ENCODE measurements at places on chromosomes 5 and 9. TPM values are rescaled to one million over a fixed set of nuclear protein-coding genes. Genes with fewer than 3 reads are reported as not detected.

Gene ARID3C
- 1.2 TPM for total RNA-seq

Gene NR5A1
- not detected for total RNA-seq

DNA sequence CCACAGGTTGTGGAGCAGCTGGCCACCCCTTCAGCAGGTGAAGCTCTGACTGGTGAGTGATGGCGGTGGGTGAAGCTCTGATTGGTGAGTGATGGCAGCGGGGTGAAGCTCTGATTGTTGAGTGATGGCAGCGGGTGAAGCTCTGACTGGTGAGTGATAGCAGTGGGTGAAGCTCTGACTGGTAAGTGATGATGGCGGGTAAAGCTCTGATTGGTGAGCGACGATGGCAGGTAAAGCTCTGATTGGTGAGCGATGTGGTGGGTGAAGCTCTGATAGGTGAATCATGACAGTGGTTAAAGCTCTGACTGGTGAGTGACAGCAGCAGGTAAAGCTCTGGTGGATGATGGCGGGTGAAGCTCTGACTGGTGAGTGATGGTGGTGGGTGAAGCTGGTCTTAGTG is 9.4 kb upstream of the ABO start:
- no peak for DNase-seq

DNA sequence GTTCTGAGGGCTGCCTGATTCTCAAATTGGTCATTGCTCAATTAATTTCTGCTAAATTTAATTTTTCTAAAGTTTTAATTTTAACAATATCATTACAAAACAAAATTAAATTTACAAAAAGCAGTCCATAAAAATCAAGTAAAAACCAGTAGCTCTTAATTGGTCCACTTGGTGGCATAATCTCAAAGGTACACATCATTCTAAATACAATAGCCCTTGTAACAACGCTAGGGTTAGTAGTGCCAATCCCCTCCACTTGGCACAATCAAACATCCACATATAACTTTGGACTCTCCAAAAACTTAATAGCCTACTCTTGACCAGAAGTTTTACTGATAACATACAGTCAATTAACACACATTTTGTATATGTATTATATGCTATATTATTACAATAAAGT is 1.9 kb upstream of the NDUFB6 start:
- DNase-seq, result no peak

GRCh38 chr5:178227929-178228328 is 4.7 kb downstream of the PHYKPL start:
- DNase-seq, result no peak

Gene RARS1
- total RNA-seq, result 70.2 TPM

Gene PCDHA1
- total RNA-seq, result not detected

- no peak for DNase-seq
These were observed 85.3 kb upstream of the CTSV start for GRCh38 chr9:97124256-97124655.

- no peak for DNase-seq
These were observed 13.0 kb upstream of the OXCT1 start for GRCh38 chr5:41883243-41883642.

DNA sequence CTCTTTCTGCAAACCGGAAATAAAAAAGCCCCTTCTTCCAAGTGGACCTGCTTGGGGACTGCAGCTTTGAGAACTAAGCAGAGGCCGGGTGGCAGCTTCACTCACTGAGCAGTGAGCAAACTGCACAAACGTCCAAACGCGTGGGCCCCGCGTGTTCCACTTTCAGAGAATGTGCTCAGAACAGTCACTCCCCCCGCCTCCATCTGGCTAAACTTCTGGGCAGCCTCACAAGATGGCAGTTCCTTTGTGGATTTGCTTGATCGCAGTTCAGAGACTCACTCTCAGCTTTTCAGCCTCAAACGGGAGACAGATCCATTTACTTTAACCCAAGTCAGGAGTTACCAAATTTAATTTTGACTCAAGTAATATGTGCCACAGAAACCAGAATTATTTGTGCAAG is 216.6 kb downstream of the TLE1 start:
- DNase-seq, result no peak

GRCh38 chr5:180487556-180487955 is 6.6 kb upstream of the CNOT6 start:
- no peak for DNase-seq

- no peak for DNase-seq
These were observed 141.9 kb upstream of the RASA1 start for GRCh38 chr5:87125766-87126165.

DNA sequence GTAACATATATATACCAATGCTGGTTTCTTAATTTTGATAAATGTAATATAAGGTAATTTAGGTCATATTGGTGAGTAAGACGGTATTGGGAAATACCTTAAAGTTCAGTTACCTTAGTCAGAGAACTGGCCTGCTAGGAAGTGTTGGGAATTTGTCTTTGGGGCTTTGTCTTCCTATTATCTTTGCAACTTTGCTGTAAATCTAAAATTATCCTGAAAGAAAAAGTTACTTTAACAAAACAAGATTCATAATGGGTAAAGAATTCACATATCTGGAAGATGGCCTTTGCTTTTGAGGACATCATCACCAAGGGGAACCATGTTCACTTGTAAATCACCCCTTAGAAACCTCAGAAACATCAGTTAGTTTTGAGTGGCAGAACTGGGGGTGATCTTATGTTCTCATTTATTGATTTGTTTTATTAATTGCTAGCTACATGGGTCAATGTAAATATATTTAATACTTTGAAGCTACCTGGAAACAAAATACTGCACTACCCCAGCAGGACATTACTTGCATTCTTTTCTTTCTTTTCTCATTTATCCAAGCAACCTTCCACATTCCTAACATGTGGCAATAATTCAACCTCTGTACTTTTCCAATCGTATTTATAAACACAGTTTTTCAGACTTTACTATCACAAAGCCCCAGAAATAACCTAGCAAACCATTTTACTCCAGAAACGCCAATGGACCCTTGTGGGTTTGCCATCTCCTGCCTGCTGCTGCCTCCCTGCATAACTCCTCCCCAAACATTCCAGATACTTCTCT is 41.4 kb downstream of the GLIS3 start:
- no peak for DNase-seq

GRCh38 chr5:169581580-169582227 is 1.9 kb upstream of the SPDL1 start:
- DNase-seq, result peak; percentile 73

GRCh38 chr5:81884871-81885270 is 87.0 kb upstream of the ATG10 start:
- no peak for DNase-seq

- DNase-seq, result no peak
These were observed 477.0 kb downstream of the CCDC171 start for GRCh38 chr9:16029796-16030363.

GRCh38 chr5:141558150-141558549 is 60.6 kb downstream of the DIAPH1 start:
- no peak for DNase-seq

- DNase-seq, result no peak
These were observed 5.6 kb downstream of the RBM27 start for GRCh38 chr5:146208916-146209522.

DNA sequence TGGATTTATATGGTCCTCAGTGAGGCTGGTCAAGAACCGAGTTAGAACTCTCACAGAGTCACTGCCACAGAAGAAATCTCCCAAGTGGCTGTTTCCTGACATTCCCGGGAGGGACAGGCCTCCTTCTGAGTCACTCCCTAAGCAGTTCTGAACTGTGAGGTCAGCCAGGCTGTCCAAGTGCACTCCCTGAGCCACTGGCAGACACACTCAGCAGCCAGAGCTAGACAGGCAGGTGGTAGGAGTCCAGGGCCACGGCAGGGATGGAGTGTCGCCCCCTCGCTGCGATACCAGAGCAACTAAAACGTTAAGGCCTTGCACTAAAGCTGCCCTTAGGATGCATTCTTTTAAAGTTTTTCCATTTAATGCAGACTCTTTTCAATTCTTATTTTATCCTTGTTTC is 3.4 kb downstream of the IL4 start:
- peak; percentile 54 for DNase-seq

- DNase-seq, result no peak
These were observed 68.4 kb downstream of the CFAP95 start for GRCh38 chr9:69888856-69889585.

DNA sequence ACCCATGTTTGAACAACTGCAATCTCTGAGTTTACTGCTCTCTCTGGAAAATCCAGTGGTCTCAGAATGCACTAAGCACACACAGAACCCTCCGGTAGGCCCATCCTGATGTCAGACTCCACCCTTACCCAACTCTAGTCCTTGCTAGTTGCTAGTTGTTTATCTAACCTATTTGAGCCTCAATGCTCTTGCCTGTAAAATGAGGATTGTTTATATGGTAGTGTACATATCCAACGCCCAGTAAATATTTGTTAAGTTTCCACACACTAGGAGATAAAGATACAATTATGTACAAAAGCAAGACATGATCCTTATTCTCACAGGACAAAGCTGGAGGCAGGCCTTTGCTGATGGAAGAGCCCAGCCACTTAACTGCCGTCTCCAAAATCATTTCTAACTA is 192.2 kb downstream of the SPOCK1 start:
- DNase-seq, result no peak

- DNase-seq, result peak; percentile 69
These were observed 8.5 kb upstream of the ANGPTL2 start for GRCh38 chr9:127130661-127131538.

Gene RANBP6
- 13.2 TPM for total RNA-seq

DNA sequence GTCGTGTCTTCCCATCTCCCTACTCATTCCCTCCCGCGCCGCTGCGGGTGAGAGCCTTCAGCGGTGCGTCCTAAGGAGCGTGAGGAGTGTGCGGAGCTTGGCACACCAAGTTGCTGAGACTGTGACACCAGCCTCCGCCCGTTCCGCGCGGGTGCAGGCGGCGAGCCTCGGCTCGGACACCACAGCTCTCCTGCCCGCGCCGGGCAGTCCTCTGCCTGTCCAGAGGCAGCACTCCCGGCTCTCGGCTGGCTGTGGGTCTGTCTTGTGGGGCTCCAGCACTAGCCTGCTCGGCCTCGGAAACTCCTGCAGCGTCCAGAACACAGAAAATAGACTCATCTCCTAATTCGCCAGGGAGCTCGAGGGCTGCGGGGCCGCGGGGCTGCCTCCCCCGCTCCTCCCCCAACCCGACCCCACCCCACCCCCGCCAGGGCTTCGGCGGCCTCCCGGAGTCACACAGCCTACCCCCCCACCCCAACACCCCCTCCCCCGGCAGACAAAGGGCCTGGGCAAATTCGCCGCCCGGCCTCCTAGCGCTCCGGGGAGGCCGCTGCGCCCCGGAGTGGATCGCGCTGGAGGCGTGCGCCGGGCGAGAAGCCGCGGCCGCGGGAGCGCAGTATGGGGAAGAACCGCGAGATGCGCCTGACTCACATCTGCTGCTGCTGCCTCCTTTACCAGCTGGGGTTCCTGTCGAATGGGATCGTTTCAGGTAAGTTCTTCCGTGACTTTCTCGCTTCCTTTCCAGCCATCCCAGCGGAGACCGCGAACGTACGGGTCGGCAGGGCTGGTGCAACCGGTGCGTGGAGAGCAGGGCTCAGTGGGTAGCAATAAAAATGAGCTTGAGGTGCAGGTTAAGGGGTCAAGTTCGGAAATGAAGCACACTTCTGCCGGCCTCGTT is at the start of gene ADAMTS19:
ADAMTS19 (plus strand) TSS at position 522 of the 895 bp plus-strand sequence; CDS start at position 616, 94 bp downstream.
- no peak for DNase-seq

GRCh38 chr5:137933491-137933911 is 44.2 kb downstream of the PKD2L2 start:
- DNase-seq, result no peak

- no peak for DNase-seq
These were observed 79.6 kb downstream of the MACROH2A1 start for GRCh38 chr5:135319458-135319857.

- DNase-seq, result no peak
These were observed 11.1 kb downstream of the MED27 start for GRCh38 chr9:132068605-132069004.

DNA sequence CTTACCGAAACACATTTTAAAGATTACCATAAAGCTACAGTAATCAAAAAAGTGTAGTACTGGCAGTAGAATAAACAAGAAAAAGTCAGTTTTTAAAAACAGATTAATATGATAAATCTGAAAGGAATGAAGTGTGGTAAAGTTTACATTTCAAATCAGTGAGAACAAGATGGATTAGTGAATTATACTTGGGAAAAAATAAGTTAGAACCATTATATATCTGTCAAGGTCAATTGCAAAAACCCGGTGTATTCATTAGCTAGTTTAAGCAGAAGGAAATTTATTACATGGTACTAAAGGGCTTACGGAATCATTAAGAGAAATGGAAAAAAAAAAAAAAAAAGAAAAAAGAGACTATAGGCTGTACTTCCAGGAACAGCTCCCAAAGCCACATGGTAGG is 164.3 kb downstream of the MUSK start:
- no peak for DNase-seq

Gene IL9
- not detected for total RNA-seq

- DNase-seq, result no peak
These were observed 79.4 kb downstream of the SNX24 start for GRCh38 chr5:122924719-122925395.

Gene SNAPC3
- total RNA-seq, result 38.3 TPM

DNA sequence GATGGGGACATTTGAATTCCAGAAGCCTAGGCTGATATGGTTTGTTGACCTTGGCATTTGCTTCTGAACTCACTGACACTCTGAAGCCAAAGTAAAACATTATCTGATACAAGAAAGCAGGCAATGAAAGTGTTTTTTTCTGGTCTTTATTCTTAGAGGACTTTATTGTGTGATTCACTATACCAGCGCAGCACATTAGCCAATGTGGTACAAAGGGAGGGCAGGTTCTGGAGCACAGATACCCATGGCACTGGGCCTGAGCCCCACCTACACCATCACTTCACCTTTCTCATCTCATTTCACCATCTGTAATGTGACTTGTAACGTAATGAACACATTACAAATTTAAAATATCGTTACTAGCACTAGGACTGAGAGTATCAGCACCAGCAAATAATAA is 89.7 kb upstream of the ZNF366 start:
- no peak for DNase-seq

DNA sequence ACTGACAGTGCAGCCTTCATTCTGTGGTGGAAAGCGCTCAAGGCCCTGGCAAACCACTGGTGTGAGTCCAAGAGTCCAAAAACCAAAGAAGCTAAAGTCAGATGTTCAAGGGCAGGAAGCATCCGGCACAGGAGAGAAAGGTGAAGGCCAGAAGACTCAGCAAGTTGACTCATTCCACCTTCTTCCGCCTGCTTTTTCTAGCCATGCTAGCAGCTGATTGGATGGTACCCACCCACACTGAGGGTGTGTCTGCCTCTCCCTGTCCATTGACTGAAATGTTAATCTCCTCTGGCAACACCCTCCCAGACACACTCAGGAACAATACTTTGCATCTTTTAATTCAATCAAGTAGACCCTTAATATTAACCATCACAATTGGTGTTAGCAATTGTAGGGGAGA is 296.1 kb downstream of the NDUFS4 start:
- DNase-seq, result no peak

DNA sequence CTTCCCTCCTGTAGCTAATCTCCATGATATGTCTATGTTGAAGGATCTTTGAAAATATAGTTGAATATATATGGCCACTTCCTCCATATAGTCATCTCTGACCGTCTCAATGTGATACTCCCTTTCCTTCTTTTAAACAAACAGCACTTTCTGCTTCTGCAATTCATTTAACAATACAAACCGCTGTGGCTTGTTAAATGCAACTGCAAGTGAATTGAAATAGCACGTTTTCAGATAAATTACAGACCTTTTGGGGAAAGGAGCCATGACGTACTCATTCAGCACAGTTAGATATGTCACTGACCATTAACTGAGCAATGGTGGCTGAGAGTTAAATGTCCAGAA is 82.5 kb downstream of the FBXO38 start:
- DNase-seq, result no peak
